SW 1271 (cell line): ENCODE measurements at places on chromosomes 1 and 21.

DNA sequence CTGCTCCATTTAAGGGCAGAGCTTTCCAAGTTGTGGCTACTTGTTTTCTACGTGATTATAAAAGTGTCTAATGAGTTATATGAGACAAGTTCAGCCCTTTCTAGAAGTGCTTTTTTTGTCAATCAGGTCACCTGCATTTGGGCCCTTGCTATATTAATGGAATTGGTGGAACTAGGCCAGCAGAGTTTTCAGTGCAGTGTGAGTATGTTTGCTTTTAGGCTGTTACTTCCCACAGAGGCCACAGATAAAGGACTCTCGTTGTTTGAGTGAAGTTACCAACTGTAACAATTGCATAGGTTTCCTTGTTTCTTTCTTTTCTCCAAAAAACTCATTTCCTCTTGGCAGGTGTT is 10.9 kb downstream of the SMAP2 start:
- no peak for DNase-seq

DNA sequence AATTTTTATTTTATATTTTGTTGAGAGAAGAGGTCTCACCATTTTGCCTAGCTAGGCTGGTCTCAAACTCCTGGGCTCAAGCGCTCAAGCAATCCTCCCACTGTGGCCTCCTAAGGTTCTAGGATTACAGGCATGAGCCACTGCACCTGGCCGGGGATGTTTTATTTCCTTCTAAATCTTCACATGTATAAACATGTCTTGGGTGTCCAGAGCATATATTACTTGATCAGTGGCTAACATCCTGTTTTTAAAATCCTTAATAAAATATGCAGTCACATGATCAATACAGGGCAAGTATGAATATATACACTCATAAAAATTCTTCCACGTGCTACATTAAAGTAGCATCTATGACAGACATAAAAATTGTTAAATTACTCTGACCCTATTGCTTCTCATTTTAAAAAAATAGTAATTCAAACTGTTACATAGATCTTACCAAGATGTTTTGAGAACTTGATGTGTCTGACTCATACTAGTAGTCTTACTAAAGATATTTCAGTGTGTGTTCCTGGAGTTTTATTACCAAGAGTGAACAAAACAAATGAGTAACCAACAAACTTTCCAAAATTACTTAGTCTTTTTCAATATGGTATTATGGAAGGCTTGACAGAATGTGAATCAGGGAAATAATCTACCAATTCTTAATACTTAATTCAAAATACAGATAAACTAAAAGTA is 222.5 kb downstream of the SLC45A1 start:
- no peak for DNase-seq

DNA sequence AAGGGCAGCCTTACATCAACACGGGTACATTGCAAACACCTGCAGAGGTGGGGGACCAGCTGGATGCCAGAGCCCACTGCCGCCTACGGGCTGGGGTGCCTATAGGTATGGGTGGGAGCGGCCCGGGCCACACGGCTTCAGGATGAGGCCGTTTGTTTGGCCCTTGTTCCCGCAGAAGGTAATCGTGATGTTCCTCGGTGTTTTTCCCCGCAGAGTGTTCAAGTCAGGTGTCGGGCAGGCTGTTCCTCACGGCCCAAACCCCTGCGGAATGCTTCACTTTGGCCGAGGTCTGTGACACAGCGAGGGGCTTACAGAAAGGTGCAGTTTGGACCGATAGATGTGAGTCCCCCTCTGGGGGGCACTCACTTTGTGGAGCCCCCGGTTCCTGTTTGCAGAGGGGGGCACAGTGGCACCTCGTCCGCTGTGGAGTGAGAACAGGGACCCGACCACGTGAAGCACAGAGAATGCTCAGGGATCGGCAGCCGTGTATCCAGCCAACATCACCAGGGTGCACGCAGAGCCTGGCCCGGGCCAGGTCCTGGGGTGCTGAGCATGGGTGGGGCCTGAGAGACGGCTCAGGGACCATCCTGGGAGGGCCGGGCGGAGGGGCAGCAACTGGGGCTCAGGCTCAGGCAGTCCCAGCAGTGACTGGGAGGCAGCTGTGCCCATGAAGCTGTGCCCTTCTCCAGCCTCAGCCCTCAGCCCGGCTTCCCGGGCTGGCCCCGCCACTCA is 453 bp upstream of the TTLL10 start:
- no peak for DNase-seq

DNA sequence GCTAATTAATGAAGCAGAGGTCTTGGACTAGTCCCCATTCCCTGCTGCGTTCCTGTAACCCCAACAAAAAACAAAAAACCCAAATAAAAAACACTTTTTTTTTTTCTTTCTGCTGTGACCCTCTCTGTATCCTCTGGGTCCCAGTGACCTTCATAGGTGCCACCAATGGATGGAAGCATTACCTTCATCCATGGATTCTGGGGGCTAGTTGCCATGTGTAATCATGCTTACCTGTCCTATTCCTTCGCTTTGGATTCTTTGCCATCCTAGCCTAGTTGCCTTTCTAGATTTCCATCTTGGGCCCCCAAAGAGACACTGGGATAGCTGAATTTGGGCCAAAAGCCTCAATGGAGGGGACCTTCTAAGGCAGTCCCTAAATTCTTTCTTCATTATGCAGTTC is 1208.7 kb downstream of the BRINP3 start:
- no peak for DNase-seq
